Tracheal epithelial cell (primary cell): ENCODE measurements at places on chromosomes 6 and 20. TPM values are rescaled to one million over a fixed set of nuclear protein-coding genes. Genes with fewer than 3 reads are reported as not detected.

GSTA4 gene
- 12.5 and 27.3 TPM in 2 replicates for total RNA-seq

GSTA3 gene
- total RNA-seq = not detected in 2 replicates

SEL1L2 gene
- total RNA-seq = not detected in 2 replicates

TPD52L2 gene
- total RNA-seq = 130 and 165 TPM in 2 replicates

ULBP2 gene
- 3.6 and 11.1 TPM in 2 replicates for total RNA-seq

HLA-DQA1 gene
- total RNA-seq = 0.24 TPM in 1 of 2 replicates, not detected in the other

SLC52A3 gene
- 0.96 and 1.3 TPM in 2 replicates for total RNA-seq

PPIL4 gene
- 21.2 and 21.5 TPM in 2 replicates for total RNA-seq

ZBTB46 gene
- 0.43 and 2.9 TPM in 2 replicates for total RNA-seq

TINAG gene
- 2.9 TPM in 1 of 2 replicates, not detected in the other for total RNA-seq

TRIM15 gene
- under 0.01 TPM in 1 of 2 replicates, not detected in the other for total RNA-seq

SDCBP2 gene
- 48.7 and 80.4 TPM in 2 replicates for total RNA-seq

RNF144B gene
- 110 and 127 TPM in 2 replicates for total RNA-seq

TMEM151B gene
- not detected in 2 replicates for total RNA-seq

APCDD1L gene
- total RNA-seq = 1.7 TPM in 1 of 2 replicates, not detected in the other

NKX2-4 gene
- not detected in 2 replicates for total RNA-seq

TREM2 gene
- total RNA-seq = 2.8 and 3.1 TPM in 2 replicates

PRKN gene
- total RNA-seq = 0.48 and 0.64 TPM in 2 replicates

CCHCR1 gene
- total RNA-seq = 11.5 and 18.3 TPM in 2 replicates

METTL24 gene
- not detected in 2 replicates for total RNA-seq

PRSS16 gene
- 5.5 and 6.7 TPM in 2 replicates for total RNA-seq

CLPSL2 gene
- not detected in 2 replicates for total RNA-seq

DST gene
- 265 and 416 TPM in 2 replicates for total RNA-seq

TMEM170B gene
- total RNA-seq = 0.21 and 0.24 TPM in 2 replicates

ELOVL2 gene
- under 0.01 TPM in 1 of 2 replicates, not detected in the other for total RNA-seq

DCDC2 gene
- total RNA-seq = 0.43 and 55.7 TPM in 2 replicates

PROKR2 gene
- not detected in 2 replicates for total RNA-seq

OLIG3 gene
- total RNA-seq = not detected in 2 replicates

TNFRSF21 gene
- 72.3 TPM in 2 replicates for total RNA-seq

LYRM2 gene
- 14.0 and 14.5 TPM in 2 replicates for total RNA-seq

CLDN20 gene
- total RNA-seq = not detected in 2 replicates

RBPJL gene
- total RNA-seq = not detected in 2 replicates

MSH5 gene
- 4.3 and 5.8 TPM in 2 replicates for total RNA-seq

CTCFL gene
- total RNA-seq = not detected in 2 replicates

SYNDIG1 gene
- total RNA-seq = 0.24 TPM in 1 of 2 replicates, not detected in the other

TRERF1 gene
- 0.96 and 3.8 TPM in 2 replicates for total RNA-seq

MGME1 gene
- 5.1 and 15.6 TPM in 2 replicates for total RNA-seq

KIAA1755 gene
- total RNA-seq = 0.21 and 0.24 TPM in 2 replicates

RHAG gene
- not detected in 2 replicates for total RNA-seq

DPPA5 gene
- not detected in 2 replicates for total RNA-seq

SOD2 gene
- total RNA-seq = 59.7 and 767 TPM in 2 replicates

IRAK1BP1 gene
- total RNA-seq = 2.2 and 5.5 TPM in 2 replicates

PEX3 gene
- 14.9 and 16.1 TPM in 2 replicates for total RNA-seq

HLA-DRB1 gene
- 3.4 TPM in 1 of 2 replicates, not detected in the other for total RNA-seq

EYS gene
- total RNA-seq = under 0.01 and 0.64 TPM in 2 replicates

BPI gene
- total RNA-seq = not detected in 2 replicates

CALHM4 gene
- total RNA-seq = not detected in 2 replicates

NAPB gene
- 5.1 and 6.4 TPM in 2 replicates for total RNA-seq

MCM8 gene
- 4.0 and 5.1 TPM in 2 replicates for total RNA-seq

TCF15 gene
- total RNA-seq = not detected in 2 replicates

IL20RA gene
- total RNA-seq = 2.9 and 17.1 TPM in 2 replicates

SLC17A2 gene
- not detected in 2 replicates for total RNA-seq
